ENCODE measurements at places on chromosomes 4 and X.

- no peak for DNase-seq
Observed at GRCh38 chr4:5753766-5754528, 42.9 kb downstream of the EVC start.

- DNase-seq = no peak
Observed at GRCh38 chr4:173507471-173508385, 22.3 kb downstream of the HAND2 start.

DNA sequence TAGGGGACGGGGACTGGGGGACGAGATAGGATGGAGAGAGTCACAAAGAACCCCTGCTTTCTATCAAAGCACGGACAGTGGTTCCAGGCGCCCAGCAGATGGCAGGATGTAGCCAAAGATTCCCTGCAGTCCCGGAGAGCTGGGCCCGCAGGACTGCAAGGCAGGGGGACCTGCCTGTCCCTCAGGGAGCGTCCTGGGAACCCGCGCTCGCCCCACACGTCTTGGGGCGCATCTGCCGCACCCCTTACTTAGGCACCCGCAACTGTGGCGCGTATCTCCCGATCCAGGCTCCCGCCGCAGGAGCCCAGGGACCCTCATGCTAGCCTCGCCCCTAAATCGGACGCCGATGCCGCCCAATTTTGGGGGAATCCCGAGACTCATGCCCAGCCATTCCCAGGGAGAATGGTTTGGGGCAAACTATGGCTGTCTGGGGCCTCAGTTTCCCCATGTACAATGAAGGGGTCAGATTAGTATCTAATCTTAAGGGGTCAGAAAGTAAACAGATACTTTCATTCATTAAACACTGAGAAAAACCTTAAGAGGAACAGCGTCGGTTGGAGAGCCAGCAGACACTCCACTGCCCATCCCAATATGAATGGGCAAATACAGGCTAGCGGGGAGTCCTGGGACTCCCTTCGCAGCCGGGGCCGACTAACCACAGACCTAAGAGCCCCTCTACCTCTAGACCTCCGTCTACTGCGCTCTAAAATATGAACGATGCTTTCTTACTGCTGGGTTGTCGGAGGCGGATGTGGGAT, 581 bp upstream of the STK32B start:
- DNase-seq = peak; percentile 53

DNA sequence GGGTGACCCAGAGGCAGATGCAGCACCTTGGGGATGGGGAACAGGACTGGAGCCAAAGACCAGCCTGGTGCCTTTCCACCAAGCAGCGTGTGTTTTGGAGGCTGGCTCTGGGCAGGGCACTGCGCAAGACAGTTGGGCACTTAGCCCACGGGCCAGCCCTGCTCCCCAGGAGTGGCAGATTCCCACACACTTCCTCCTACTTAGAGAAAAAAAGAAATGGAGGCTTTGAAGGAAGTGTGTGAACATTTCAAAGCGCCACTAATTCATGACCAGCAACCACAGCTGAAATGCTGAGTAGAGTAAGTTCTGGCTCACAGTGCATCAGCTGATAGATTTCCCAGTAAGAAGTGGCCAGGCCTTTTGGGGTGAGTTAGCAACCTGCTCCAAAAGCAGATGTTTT, 54.9 kb upstream of the LGI2 start:
- DNase-seq = no peak

- DNase-seq = no peak
Observed at GRCh38 chr4:69073375-69073774, 22.9 kb upstream of the UGT2B7 start.

DNA sequence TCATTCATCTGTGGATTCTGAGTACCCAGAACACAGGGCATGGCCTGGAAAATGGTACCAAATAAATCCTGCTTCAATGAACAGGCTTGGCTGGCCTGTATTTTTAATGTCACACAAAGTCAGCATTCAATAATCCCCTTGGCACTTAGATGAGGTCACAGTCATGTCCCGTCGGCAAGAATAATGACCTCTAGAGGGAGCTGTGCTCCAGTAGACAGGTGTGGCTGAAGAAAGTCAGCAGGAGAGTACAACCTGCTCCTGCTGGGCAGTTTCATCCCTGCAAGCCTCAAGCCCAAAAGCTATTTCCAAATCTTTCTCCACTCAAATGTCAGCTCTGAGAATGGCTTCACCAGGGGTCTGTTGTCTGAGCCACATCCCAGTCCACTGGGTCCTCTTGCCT, 404.0 kb upstream of the F9 start:
- no peak for DNase-seq

Measured in skin of body (tissue), 3 donors.